RKO (cell line): ENCODE measurements at places on chromosomes 6 and 20.

DNA sequence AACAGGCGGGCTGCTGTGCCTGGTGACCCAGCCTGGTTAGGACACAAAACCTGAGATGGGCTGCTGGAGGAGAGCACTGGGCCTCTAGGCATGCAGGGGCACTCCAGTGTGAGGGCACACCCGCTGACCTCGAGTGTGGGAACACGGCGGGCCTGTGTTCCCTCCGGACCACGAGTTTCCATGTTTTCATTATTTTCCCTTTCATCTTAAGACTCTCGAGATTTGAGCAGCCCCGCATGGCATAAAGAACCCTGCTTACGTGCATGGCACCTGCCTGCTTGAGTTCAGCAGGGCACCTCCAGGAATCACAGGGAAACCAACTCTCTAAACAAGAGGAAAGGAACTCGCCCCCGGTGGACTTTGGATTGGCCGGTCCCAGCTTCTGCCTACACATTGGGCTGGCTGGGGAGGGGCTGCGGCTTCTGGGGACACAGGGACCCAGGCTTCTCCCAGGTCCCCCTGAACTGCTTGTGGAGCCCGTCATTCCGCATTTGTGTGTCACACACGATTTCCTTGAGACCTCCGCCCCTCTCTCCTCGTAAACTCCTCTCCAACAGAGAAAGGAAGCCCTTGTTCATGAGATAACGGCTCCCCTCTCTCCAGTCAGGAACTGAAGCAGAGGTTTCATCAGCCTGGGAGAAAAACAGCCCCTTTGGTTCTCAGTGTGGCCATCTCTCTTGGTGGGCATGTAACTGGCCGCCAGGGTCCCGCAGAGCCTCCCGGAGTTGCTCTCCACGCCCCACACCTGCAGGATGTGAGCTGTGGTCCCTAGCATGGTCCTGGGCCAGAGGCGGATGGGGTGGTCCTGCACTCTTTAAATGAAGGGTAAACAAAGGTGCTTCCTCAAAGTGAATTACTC lies 181.8 kb downstream of the TTLL2 start:
- no peak for DNase-seq

GRCh38 chr6:40887079-40887791 lies 151.8 kb downstream of the UNC5CL start:
- DNase-seq: no peak

GRCh38 chr6:107735906-107736635 lies 88.0 kb downstream of the SCML4 start:
- no peak for DNase-seq

GRCh38 chr6:36422714-36423100 lies 19.9 kb downstream of the PXT1 start:
- no peak for DNase-seq
